ENCODE measurements at places on chromosomes 16 and 17.

- no peak for DNase-seq
Measured at GRCh38 chr16:68732042-68732680, 4.9 kb upstream of the CDH1 start.

GRCh38 chr16:24046442-24046841, 209.7 kb upstream of the CACNG3 start:
- no peak for DNase-seq

GRCh38 chr17:956905-957304, 22.7 kb downstream of the NXN start:
- no peak for DNase-seq

DNA sequence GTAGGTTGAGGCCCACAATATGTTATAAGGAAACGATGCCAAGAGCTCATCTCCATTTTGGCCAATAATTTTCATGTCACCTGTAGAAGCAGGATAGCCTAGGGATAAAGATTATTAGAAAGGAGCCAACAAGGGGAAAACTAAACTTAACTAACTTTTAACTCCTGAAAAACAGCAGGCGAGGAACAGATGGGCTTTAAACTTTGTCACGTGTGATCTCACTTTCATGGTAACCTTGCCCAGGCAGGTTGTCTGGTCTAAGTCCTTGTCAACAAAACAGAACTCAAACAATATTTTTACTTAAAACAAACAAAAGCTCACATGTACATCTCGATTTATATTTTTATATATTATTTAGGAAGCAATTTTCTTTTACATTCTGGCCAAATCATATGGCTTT, 1672.0 kb downstream of the TP53TG3F start:
- DNase-seq: no peak

- DNase-seq: no peak
Measured at GRCh38 chr16:87050142-87050541, 267.1 kb downstream of the C16orf95 start.

- no peak for DNase-seq
Measured at GRCh38 chr16:55605754-55606336, 39.4 kb downstream of the CAPNS2 start.

DNA sequence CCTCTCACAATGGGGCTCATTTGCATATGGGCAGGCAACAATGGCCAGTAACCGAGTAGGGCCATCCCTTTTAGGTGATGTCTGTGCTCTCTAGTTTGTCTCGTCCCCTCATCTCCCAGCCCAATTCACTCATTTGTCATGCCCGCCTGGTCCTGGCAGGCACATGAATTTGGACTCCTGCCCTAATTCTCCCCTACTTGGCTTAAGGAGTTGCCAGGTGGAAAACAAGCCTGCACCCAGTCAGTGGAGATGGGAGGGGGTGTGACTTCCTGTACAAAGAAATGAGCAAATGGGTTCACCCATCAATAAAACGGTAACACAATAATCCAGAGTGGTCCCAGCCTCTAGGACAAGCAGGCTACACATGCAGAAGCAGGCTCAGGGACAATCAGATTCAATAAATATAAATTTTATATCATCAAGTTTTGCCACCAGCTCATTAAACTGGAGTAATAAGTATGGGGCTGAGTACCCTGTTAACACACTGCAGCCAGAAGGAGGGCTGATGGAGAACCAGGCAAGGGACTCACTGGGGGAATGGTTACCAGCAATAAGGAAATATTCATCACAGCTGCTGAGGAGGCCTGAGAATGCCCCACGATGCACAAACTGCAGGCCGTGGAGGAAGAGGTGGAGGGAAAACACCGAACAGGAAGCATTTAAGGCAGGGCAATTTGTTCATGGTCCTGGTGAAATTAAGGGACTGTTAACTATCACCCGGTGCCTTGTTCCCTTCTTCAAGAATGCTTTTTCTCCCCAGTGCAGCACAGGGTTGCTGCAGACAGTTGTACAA, 84.4 kb upstream of the GPRC5B start:
- DNase-seq: no peak

GRCh38 chr16:19008245-19009169, 24.8 kb downstream of the TMC7 start:
- no peak for DNase-seq

GRCh38 chr17:81106716-81107115, 58.6 kb upstream of the PVALEF start:
- DNase-seq: no peak

- no peak for DNase-seq
Measured at GRCh38 chr16:57635266-57636097, 7.1 kb downstream of the ADGRG1 start.

DNA sequence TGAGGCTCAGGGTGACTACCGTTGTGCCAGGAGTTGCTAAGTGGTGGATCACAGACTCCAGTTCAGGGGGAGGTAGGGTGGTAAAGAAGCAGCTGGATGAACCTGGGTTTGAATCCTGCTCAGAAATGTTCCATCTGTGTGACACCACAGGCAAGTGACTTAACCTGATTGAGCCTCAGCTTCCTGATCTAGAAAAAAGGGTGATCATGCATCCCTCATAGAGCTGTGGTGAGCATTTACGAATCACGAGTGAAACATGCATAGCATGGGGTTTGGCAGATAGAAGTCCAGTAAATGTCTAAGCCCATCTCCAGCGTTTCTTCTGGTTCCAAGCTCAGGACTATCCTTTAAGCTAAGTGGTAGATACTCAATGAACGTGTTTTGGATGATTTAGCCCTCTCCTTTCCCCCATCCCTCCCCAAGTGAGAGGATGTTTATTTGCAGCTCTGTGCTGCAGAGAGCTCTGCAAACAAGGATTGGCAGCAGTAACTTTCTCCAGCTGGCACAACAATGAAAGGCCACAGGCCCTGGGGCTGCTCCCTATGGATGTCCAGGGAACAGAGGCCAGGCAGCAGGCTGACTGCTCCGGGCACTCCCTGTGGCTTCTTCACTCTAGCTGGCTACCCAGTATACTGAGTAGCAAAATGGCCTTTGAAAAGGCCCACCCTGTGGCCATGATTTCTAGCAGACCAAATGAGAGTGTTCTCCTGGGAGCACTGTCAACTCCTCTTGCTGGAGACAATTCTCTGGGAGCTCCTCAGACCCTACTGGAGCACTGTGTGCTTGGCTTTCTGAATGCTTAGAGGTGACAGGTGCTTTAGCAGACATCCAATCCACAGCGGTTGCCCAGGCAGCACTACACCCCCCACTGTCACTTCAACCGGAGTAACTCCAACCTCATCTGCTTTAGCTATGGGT, 21.3 kb downstream of the CA4 start:
- DNase-seq: no peak

DNA sequence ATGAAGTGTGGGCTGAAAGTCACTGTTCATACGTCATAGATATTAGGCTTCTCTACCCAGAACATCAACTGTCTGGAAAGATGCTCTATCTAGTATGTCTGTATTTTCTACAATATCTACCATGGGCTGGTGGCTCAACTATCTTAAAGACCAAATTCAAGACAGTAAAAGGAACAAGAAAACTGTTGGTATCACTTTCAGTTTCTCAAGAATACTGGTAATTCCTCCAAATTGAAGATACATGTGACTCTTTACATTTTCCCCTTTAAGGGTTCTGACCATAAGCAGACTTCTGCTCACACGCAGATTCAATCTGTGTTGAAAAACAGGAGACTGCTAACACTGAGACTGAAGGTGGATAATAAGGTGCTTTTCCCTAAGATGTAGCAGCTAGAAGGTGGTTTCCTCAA, 24.2 kb downstream of the XPO6 start:
- DNase-seq: peak; percentile 28

DNA sequence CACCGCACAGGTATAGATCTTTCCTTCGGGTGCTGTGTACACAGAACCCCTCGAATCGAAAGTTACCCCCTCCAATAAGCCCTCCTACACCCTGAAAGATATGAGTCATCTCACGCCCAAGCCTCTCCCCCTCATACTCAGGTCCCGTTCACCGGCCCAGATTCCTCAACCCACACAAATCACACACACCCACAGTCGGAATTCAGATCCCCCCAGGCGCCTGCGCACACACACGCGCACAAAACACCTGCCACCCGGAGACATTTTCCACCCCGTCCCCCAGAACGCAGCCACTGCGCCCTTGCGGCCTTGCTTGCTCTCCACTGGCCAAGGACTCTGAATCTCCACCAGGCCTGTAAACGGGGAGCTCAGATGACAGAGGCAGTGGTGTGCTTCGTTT, 4.9 kb downstream of the JPH3 start:
- DNase-seq: no peak

- no peak for DNase-seq
Measured at GRCh38 chr17:12122075-12122474, 101.4 kb downstream of the MAP2K4 start.

- DNase-seq: no peak
Measured at GRCh38 chr16:26809461-26809860, 257.3 kb upstream of the C16orf82 start.

GRCh38 chr17:49567104-49567521, 8.6 kb upstream of the NXPH3 start:
- DNase-seq: no peak

DNA sequence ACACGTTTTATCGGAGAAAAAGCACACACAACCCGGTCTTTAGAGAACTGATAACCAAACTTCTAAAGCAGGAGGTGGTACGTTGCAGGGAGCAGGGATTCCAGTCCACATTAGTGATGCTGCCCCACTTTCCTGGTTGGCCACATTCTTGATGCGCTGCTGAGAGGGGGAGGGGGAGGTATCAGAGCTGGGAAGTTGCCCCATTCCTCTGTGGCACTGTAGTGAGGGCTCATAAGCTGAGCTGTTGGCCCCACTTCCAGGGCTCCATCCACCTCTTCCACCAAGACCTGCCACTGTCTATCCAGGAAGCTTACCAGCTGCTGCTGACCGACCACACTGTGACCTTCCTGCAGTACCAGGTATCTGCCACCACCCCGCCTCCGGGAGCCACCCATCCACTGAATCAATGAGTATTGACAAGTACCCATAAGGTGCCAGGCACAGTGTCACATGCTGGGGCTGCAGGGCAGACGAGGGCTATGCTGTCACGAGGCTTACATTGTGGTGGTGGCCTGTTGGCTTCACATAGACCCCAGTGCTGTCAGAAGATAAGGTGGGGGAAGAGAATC, 1.1 kb downstream of the TSEN54 start:
- DNase-seq: no peak

GRCh38 chr16:47753659-47754058, 292.5 kb downstream of the PHKB start:
- no peak for DNase-seq

GRCh38 chr16:26987597-26988010, 79.1 kb upstream of the C16orf82 start:
- DNase-seq: no peak

DNA sequence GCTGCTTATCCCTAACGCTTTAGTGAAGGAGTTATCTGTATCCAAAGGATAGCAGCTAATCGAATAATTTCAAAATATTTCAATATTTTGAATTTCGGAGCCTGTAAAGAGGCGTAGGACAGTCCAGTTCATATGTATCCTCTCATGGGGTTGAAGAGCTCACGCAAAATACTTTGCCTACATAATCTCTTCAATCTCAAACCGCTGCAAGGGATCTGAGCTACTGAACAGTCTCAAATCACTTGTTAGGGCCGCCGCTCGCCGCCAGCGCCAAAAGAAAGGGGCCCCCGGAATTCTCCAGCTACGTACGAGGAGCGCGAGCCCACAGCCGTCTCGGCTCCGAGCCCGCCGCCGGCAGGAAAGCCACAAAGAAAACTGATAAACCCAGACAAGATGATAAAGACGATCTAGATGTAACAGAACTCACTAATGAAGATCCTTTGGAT, 601 bp upstream of the RFWD3 start:
- peak; percentile 17 for DNase-seq

- no peak for DNase-seq
Measured at GRCh38 chr17:39813631-39814030, 50.5 kb downstream of the IKZF3 start.

DNA sequence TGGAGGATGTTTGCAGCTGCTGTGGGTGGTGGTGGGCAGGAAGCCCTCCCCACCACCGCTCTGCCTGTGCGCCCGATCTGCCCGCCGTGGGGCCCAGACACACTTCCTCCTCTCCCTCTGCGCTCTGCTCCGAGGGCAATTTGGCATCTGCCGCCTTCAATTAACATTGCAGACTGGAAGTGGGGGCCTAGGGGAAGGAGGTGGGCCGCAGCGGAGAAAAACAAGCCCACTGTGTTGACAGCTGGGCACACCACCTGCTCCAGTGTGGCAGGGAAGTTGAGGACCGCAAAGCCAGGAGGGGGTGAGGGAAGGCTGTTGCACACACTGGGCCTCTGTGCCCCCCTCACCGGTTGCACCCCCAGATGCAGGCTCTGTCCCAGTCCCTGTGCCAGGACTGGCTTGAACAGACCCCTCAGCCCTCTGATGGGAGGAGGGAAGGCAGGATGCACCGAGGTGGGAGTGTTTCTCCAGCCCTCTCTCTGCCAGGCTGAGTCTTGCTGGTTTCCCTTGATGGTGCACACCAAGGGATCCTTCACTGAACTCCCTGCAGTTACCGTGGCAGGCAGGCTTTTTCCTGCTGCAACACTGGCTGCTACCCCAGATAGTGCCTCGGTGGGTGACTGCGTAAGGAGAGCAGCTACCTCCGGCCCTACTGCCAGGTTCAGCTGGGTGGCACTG, 72.8 kb upstream of the MED9 start:
- no peak for DNase-seq

Measured in GM13977 (cell line).